ENCODE measurements at places on chromosomes 3 and 15.
A peak's percentile ranks its signal among the peaks of the same experiment; 100 is the strongest.

DNA sequence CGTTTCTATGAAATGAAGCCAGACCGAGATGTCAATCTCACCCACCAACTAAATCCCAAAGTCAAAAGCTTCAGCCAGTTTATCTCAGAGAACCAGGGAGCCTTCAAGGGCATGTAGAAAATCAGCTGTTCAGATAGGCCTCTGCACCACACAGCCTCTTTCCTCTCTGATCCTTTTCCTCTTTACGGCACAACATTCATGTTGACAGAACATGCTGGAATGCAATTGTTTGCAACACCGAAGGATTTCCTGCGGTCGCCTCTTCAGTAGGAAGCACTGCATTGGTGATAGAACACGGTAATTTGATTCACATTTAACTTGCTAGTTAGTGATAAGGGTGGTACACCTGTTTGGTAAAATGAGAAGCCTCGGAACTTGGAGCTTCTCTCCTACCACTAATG lies 41.9 kb upstream of the TRA2B start:
- no peak for DNase-seq

DNA sequence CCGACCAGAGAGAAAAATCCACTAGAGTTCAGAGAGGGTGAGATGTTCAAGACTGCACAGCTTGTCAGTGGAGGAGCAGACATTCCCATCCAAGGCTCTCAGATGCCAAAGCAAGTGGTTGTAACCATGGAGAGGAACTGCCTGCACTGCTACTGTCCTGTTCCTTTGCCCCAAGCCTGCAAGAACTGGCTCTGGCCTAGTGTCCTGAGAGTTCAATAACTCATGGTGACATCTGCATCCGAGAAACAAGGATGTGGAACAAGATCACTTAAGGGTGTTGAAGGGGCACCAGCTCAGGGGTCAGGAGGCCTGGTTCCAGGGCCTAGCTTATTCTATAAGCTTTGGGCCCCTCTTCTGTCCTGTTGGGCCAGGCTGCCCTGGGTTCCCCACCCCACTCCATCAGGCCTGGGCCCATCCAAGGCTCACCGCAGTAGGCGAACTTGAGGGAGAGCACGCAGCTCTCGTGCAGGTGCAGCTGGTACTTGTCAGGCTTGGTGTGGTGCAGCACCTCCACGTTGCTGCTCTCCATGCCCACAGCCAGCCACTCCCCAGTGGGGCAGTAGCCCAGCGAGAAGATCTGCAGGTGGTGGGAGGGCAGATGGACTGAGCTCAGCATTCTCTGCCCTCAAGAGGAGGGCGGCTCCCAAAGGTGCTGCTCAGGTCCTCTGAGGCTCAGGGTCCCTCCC lies 45.6 kb downstream of the TLE3 start:
- no peak for DNase-seq

- no peak for DNase-seq
Observed at GRCh38 chr3:171225165-171225564, 198.6 kb upstream of the SLC2A2 start.

- DNase-seq, result no peak
Observed at GRCh38 chr3:43211681-43212080, 74.7 kb upstream of the SNRK start.

DNA sequence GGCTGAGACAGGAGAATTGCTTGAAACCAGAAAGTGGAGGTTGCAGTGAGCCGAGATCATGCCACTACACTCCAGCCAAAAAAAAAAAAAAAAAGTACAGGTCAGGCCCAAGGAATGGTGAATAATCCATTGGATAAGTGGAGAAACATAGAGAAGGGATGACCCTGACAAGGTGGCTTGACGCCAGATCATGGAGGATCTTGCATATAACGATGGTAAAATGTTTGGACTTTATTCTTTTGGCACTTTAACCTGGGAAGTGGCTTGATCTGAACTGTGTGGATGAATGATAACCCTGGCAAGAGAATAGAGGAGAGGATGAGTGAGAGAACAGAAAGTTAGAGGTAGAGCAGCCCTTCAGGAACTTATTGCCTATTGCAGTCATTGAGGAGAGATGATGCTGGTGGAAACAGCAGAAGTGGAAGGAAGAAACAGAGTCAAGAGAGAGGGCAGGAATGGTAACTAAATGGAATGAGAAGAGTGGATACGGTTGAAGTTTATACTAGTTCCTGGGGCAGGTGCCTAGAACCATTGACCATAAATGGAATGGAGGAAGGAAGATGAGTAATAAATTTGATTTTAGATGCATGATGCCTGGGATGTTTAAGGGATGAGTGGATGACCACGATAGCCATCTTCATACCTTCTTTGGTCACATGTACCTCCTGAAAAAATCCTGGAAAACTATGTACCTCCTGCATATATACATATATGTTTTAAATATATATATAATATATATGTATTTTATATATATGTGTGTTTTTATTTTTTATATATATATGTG lies 57.8 kb downstream of the BLM start:
- no peak for DNase-seq

DNA sequence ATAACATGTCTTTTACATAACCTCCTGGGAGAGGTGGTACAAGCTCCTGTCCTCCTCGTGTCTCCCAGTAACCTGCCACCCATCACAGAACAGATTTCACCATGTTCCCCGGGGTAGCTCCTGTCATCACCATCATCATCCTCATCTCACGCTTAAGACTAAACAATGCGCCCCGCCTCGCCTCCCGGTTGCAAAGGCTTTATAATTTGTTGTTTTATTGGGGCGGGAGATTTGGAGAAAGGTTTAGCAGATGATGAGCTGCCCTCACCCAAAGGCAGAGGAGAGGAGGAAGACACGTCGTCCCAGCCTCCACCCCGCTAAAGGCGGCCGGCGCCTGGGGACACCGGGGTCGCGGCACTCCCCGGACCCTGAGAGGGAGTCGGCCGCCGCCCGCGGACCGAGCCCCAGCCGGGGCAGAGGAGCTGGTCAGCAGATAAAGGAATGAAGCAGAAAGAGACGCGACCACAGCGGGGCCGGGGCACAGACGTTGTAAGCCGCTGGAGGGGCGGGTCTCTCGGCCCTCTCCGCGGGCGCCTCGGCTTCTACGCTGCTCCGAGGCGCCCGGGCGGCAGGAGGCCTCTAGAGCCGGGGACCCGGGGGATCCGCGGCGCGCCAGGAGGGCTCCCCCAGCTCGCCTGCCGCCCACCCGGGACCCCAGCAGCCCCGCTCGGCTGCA lies 589 bp downstream of the HERC1 start:
- peak; percentile 22 for DNase-seq

GRCh38 chr15:60773255-60773654 lies 294.3 kb upstream of the ICE2 start:
- no peak for DNase-seq

- DNase-seq, result no peak
Observed at GRCh38 chr3:79247725-79248043, 520.1 kb downstream of the ROBO1 start.

- no peak for DNase-seq
Observed at GRCh38 chr15:45346381-45346780, 32.0 kb downstream of the GATM start.

DNA sequence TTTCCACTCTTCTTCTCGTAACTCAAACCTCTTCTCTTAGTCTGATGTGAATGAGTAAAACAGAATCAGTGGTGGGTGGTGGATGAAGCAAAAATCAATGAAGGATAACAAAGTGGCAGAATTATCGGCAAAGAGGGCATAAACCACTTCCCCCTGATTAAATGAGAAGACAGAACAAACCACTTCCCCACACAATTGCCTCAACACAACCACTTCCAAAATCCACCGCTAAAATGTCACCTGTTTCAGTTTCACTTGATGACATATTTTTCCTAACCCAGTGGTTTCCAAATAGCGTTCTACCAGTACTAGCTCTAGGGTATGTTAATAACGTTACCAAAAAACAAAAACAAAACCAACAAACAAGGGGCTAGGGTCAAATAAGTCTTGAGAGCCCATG lies 478.7 kb upstream of the WNT5A start:
- no peak for DNase-seq

DNA sequence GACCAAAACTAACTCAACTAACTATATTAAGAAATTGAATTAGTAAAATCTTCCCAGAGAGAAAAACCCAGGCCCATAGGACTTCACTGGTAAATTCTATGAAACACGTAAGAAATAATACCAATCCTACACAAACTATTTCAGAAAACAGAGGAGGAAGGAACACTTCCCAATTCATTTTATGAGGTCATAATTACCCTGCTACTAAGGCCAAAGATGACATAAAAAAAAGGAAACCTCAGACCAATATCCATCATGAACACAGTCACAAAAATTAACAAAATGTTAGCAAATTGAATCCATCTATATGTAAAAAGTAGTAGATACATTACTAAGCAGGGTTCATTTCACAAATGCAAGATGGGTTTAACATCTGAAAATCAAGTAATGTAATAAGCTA lies 3.5 kb downstream of the EDC3 start:
- no peak for DNase-seq

GRCh38 chr3:110301781-110302180 lies 769.8 kb upstream of the NECTIN3 start:
- DNase-seq, result no peak

DNA sequence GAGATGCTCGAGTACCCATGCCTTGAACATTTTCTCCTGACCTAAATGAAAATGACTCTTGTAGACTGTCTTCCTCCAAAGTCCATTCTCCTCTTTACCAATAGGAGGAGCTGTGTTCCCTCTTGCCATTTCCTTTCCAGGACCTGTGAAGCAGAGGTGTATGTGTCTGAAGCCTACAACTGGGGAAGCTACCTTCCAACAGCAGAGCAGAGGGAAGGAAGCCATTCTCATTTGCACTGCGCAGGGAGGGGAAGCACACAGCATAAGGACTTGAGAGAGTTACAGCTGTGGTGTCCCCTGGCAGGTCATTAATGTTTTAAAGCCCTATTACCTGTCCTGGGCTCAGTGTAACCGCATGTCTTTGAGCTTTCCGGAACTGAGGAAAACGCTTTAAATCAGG lies 38.7 kb downstream of the HSPBAP1 start:
- no peak for DNase-seq

GRCh38 chr3:78893161-78893560 lies 874.6 kb downstream of the ROBO1 start:
- DNase-seq, result no peak

DNA sequence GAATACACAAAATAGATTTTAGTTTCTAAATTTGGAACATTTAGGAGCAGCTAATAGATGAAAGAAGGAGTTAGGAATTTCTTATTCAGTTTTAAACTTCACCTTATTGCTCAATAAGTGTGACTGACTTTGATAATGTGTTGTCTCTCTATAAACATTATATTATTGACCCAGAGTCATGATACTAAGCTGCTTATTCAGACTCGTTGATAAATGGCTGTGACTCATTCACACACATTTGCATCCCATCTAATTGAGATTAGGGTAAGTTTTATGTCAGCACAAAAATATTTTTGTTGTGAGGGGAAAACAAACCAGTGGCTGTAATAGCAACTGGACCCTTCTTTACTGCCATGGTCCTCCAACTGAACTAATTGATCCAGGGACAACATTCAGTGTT lies 137.6 kb downstream of the GOLIM4 start:
- DNase-seq, result no peak

DNA sequence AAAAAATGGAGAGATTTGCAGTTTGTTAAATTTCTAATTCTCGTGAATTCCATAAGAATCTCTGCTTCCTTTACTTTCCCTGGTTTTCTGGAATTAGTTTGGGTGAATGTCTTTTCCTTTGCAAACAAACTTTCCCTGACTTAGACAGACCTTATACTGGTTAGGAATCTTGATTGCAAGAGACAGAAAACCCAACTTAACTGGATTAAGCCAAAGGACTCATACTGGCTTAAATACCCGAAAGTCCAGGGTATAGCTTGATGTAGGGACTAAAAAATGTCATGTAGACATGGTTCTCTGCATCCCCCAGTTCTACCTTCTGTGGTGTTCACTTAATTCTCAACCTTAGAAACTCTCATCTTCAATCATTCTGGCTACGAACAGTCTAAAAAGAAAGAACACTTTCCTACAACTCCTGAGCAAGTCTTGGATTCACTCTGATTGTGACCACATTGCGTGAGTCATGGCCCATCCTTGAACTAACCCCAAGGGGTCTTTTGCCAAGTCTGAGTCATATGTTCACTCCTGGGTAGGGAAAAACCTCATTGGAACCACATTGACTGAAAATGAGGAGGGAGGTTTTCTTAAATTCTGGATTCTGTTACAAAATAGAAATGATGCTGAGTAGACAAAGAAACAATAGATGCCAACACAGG lies 136.0 kb upstream of the DAZL start:
- no peak for DNase-seq

DNA sequence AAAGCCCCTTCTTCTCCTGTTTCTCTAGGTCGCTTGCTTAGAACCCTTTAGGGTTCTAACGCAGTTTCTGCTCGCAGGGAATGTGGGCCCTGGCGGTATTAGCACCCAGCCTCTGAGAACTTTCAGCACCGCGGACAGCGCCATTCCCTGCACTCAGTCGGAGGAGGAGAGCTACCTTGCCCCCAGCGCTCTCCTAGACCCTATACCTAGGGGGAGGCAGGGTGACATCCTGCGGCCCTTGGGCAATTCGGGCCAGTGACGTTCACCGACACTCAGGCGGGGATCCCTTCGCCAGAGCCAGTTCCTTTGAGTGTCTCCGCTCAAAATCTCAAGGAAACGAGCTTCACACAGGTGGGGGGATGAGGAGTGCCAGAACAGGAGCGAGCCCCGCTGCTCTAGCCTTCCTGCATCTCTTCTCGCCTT lies 1.3 kb downstream of the SLC7A14 start:
- DNase-seq, result peak; percentile 45

DNA sequence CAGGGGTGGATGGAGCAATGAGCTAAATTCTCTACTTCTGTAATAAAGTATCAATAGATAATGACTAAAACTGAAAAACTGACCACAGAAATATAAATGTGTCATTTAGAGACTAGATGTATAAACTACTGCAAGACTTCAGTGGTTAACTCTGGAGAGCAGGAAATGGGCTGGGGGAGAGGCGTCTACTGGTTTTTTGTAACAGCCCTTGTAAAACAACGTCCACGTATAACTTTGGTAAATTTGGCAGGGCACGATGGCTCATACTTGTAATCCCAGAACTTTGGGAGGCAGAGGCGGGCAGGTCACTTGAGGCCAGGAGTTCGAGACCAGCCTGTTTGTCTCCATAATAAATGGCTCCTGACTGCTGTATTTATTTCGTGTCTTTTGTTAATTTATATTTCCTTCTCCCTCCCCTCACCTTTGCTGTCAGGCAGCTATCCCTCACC lies 12.5 kb downstream of the RAB27A start:
- DNase-seq, result peak; percentile 54

DNA sequence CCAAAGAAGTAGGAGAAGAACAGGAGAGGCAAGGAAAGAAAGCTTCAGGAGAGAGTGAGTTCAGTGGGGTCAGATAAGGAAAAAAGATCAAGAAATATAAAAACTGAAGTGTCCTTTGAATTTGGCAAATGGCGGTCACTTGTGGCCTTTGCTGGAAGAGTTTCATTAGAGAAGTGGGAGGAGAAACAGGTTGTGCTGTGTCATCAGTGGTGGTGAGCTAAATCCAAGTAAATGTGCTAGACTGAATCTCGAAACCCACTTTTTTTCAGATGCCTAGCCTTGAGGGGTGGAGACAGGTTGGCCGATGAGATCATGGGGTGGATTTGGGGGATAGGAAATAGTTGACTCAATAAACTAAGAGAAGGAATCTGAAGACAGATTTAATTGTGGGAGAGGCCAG lies 43.7 kb downstream of the CHRD start:
- DNase-seq, result no peak

- DNase-seq, result no peak
Observed at GRCh38 chr15:58038426-58039078, 27.0 kb downstream of the ALDH1A2 start.

GRCh38 chr3:132008837-132009236 lies 26.0 kb downstream of the CPNE4 start:
- no peak for DNase-seq

Measured in stimulated activated CD4-positive, alpha-beta T cell treated with anti-CD3 and anti-CD28 coated beads, Interleukin-4, amount 100 ng/mL, for 48 hours (primary cell).